Esophagus muscularis mucosa (tissue), 4 donors: ENCODE measurements at places on chromosomes 16 and 17. TPM values are rescaled to one million over a fixed set of nuclear protein-coding genes. Genes with fewer than 3 reads are reported as not detected.

DNA sequence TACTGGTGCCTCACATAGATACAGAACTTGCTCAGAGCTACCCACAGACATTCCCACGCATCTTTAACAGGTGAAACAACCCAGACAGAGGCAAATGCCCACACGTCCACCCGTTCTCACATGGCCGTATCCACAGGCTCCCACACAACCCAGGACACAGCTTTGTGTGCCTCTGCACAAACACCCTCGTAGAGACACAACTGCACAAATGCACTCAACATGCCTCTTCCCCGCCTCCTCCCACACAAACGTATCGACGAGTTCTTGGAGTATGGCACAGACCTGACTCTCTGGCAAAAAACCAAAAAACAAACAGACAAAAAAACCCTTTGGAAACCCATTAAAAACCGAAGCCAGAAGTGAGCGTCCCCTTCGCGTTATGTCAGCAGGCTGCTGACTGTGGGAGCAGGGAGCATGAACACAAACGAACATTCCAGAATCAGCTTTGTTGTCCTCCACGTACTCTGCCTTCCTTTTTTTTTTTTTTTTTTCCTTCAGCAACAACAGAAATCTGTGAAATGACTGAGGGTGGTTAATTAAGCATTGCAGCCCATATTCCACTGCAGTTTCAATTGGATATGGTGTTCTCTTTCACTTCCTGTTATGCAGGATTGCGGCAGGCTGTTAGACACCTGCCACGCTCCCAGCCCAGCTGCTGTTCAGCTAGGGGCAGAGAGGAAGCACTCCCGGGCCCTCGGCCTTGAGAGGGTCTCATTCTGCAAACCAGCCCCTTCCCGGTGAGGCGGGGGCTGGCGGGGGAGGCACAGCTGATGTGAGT is 313.7 kb downstream of the MAF start:
- no peak for DNase-seq

DNA sequence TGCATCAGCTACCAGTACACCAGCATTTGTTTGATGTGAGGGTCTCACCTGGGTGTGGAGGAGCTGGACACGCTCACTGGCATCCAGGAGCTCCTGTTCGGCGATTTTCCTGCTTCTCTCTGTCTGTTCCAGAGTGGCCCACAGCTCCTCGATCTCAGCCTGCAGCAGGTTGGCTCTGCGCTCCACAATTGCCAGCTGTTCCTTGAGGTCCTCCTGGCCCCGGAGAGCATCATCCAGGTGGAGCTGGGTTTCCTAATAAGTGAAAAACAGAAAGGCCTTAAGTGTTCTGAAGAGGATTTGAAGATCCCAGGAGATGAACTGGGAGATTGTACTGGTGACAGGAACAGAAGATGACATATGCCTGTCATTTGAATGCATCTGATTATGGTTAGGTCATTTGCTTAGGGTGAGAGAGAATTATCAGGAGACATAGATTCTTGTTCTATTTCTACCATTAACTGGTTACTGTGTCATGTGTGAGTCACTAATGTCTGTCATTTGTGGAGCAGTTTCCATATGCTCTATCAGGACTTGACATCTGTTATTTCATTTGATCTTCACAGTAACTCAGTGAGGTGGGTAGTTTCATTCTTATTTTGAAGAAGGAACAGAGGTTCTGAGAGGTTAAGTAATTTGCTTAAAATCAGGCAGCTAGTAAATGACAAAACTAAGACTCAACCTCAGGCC is 21.5 kb upstream of the MYH13 start:
- DNase-seq = no peak

Gene CD7
- total RNA-seq = 2.0 TPM

Gene ERN2
- 0.11 TPM for total RNA-seq
